Thyroid gland (tissue), 4 donors: ENCODE measurements at places on chromosomes 5 and 9.
A peak's percentile ranks its signal among the peaks of the same experiment; 100 is the strongest.

DNA sequence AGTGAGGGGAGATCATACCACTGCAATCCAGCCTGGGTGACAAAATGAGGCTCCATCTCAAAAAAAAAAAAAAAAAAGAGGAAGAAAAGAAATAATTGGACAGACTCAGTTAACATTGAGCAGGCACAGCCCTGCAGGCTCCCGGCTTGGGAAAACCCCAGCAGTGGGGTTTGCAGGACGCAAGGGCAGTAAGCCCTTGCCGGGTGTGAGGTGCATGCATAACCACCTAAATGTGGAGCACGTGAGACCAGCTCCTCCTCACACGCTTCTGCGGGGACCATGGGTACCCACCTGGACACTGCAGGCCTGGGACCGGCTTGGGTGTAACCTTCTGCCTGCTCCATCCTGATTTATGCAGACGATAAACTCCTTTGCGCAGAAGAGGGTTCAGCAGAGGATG lies 4.8 kb upstream of the SLC6A18 start:
- DNase-seq: no peak

DNA sequence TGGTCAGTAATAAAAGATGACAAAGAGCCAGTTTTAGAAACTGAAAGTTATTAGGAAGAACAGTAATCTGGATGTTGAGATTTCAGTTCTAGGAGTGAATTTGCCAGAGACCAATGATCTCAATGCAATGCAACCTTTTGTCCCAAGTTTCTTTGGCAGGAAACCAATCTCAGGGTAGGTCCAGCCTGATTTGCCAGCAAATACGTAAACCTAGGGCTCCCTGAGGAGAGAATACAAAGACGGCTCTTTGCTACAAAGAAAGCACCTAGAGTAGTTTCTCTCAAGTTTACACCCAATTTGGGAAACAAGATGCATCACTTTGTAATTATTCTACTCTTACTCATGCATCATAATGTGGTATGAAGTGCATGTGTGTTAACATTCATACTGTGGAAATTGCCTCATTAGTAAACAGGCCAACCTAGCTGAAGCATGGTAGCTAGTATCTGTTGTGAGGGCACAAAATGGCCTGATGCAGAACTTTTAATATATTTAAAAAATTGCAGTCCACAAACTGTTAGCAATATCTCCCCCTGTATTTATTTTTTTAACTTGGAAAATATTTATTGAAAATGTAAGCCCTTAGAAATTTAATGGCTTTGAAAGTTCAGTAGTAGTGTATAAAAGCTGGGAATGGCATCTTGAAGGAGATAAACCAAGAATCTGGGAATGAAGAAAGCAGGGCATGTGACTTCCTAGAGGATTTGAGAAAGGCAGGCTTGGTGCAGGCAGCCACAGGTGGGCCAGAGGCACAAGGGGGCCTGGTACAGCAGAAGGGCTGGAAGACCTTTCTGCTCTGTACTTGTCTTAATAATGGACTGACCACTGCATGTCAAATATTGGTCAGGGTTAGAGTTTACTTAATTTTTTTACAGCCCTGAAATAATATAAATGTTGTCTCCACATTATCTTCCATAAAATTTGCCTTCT lies 59.5 kb downstream of the MAST4 start:
- no peak for DNase-seq

DNA sequence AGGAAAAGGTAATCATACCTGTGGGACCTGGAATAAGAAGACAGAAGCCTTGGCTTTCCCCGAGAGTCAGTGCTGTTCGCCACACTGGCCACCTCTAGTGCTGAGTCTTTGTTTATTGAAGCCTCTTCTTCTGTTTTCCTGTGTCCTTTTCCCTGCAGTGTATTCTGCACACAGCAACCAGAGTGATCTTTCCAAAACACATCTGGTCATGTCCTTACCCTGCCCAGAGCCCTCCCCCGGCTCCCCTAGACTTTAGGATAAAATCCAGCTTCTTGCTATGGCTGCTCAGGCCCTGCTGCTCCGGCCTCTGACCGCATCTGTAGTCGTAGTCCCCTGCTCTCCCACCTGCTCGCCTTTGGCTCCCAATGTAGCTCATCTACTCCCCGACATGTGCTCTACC lies 28.3 kb downstream of the GALNT10 start:
- no peak for DNase-seq

DNA sequence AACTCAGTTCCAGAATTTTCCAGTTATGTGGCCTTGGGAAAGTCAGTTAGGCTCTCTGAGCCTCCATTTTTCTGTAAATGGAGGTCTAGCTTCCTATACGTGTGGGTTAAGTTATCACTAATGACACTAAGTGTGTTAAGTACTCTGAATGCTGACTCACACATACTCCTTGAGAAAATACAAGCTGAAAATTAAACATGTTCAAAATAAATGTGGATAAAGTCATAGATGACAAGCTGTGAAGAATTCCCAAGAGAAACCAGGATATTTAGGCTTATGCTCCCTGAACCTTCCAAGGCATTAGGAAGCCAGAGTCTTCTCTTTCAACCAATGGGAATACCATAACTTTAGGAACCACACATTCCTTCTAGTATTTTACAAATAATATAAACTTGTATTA lies 58.1 kb downstream of the ABCA1 start:
- DNase-seq: no peak

- peak; percentile 7 for DNase-seq
Measured at GRCh38 chr5:122312591-122313406, 762 bp downstream of the SNCAIP start.

DNA sequence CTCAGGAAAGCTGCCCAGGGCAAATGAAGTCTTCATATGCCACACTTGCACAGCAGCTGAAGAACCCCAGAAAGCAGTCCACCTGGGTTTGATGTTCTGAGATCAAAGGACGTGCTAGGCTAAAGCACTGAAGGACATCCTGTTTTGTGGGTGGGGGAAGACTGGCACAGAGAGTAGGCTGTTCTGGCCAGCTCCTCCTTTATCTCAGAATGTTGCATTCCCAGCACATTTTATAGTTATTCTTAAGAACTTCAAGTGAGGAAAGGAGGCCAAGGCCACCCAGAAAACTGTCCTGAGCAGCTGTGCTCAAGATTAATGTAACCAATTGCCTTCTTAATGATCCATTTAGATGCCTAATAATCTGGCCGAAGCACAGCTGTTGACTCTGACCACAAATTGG lies 10.9 kb downstream of the SHOC1 start:
- DNase-seq: no peak

- no peak for DNase-seq
Measured at GRCh38 chr9:36037549-36038122, 923 bp downstream of the RECK start.

DNA sequence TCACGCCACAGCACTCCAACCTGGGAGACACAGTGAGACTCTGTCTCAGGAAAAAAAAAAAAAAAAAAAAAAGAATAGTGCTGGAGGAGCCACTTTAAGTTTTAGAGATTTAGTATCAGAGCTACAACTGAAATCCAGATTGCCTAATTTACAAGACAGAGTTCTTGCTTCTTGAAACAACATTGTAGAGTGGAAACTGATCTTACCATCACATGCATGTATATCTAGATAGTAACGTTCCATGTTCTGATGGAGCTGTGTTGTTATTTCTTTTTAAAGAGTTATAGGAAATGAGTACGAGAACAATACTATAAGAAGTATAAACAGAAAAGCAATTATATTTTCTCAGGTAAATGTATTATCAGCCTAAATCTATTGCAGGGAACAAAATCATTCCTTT lies 48.9 kb downstream of the TBCA start:
- DNase-seq: no peak

DNA sequence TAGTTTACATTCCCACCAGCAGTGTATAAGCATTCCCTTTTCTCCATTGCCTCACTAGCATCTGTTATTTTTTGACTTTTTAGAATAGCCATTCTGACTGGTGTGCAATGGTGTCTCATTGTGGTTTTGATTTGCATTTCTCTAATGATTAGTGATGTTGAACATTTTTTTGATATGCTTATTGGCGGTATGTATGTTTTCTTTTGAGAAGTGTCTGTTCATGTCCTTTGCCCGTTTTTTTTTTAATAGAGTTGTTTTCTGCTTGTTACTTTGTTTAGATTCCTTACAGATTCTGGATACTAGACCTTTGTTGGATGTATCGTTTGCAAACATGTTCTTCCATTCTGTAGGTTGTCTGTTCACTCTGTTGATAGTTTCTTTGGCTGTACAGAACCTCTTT lies 25.3 kb downstream of the NIPBL start:
- no peak for DNase-seq

DNA sequence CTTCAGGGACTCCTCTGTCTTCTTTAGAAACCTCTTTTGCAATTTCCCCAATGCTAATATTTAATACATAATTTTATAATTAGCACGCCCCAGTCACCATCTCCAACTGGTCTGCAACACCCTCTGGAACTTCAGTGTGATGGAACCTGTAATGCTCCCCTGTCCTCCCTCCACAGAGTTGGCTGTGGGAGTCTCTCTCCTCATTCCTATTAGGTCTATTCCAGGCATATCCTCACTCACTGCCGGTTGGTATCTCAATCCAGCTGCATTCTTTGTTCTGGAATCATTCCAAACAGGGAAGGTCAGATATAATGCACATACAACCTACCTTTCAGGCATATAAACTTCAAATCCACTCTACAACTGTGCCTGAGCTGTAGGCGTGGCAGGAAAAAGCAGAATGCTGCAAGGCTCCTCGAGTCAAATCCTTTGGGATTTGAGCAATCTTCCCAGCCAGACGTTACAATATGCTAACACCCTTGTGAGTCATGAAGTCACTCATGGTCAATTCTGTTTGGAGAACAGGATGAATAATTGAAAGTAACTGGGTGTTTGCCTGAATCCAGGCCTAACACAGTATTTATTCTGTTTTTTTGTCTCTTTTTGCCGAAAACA lies 293.8 kb downstream of the CWC27 start:
- peak; percentile 2 for DNase-seq

- no peak for DNase-seq
Measured at GRCh38 chr5:149840226-149840825, 104.3 kb downstream of the PDE6A start.

GRCh38 chr5:61964201-61964600 lies 341.8 kb upstream of the KIF2A start:
- no peak for DNase-seq

GRCh38 chr5:84825606-84826005 lies 440.9 kb upstream of the EDIL3 start:
- DNase-seq: no peak

DNA sequence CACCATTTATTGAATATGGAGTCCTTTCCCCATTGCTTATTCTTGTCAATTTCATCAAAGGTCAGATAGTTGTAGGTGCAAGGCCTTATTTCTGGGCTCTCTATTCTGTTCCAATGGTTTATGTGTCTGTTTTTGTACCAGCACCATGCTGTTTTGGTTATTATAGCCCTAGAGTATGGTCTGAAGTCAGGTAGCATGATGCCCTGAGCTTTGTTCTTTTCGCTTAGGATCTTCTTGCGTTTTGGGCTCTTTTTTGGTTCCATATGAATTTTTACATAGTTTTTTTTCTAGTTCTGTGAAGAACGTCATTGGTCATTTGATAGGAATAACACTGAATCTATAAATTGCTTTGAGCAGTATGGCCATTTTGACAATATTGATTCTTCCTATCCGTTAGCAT lies 40.2 kb upstream of the IFNE start:
- DNase-seq: no peak

DNA sequence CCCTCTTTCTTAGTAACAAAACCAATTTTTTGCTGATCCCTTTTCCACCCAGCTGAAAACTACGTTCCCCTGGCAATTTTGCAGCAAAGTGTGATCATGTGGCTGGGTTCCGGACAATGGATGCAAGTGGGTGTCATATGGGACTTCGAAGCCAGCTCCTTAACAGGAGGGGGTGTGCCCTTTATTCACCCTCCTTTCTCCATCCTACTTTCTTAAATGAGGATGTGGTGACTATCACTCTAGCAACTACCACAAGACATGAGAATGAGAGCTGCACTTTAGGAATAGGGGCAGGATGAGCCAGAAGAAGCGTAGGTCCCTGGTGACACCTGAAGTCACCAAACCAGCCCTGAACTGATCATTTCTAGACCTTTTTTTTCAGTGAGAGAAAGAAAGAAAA lies 58.9 kb downstream of the IRF1 start:
- no peak for DNase-seq

DNA sequence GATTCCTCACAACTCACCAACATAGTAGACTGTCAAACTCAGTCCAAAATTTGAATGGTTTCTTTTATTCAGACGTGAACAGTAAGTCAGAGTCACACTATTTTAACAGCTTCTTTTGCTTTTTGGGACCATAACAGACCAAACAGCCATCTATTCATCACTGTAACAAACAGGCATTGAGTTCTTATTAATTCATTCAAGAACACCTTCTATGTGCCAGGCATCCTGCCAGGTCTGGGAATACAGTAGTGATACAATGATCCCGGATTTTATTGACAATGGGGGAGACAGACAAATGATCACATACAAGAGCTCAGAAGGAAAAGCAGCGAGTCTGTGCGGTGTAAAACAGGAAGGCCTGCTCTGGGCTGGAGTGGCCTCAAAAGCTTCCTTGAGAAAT lies 153.3 kb upstream of the ERCC6L2 start:
- no peak for DNase-seq

- DNase-seq: no peak
Measured at GRCh38 chr5:54455413-54456157, at the start of gene HSPB3. Gene HSPB3 (plus strand): TSS chr5:54455699. CDS start chr5:54455790, 91 bp downstream.

DNA sequence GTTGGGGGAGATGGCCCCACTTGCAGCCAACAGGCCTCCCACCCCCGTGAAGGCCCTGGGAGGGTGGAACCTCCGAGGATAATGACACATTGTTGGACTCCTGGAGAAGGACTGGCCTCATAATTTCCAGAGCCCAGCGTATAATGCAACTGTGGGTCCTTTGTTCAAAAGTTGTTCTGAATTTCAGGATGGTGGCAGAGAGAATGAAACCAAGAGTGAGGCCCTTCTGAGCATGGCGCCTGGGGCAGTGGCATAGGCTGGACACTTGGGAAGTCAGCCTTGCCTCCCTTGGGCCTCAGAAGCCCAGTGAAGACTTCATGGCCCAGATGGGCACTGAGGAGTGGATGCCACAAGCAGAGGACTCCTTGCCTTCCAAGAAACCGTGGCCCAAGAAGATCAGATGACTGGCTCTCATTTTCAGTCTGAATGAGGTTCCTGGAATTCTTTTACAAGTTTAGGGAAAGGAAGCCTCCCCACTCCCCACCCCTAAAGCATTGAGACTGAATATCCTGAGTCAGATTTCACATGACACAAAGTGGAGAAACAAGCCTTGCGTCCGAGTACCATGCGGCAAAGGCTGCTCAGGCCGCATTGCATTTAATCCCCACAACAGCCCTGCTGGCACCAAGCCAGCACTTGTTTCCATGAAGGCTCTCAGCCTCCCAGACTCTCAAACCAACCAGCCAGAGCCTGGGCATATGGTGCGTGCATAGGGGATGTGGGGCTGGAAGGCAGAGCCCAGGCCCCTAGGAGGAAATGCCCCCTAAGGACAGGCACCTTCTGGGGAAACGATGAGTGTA lies 96.7 kb upstream of the SMIM23 start:
- DNase-seq: no peak
